ENCODE measurements at places on chromosomes 6 and 20.

GRCh38 chr6:21861942-21862341, 268.4 kb downstream of the SOX4 start:
- no peak for DNase-seq

DNA sequence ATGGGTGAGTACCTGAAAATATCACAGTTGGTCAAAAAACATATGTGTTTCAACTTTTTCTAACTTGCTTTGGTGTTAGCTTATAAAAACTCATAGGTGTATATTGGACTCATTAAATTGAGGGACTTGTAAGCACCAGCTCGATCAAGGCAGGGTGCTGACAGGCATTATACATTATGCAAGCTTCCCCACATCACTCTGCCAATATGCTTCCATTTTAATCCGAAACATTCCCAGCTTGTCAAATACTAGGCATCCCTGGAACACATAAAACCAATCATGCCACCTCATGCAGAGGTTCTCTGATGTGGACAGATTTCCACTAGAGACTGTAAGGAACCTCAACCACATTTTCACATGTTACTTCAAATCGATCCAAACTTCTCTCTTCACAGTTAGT, 187.3 kb upstream of the NT5E start:
- DNase-seq = no peak

DNA sequence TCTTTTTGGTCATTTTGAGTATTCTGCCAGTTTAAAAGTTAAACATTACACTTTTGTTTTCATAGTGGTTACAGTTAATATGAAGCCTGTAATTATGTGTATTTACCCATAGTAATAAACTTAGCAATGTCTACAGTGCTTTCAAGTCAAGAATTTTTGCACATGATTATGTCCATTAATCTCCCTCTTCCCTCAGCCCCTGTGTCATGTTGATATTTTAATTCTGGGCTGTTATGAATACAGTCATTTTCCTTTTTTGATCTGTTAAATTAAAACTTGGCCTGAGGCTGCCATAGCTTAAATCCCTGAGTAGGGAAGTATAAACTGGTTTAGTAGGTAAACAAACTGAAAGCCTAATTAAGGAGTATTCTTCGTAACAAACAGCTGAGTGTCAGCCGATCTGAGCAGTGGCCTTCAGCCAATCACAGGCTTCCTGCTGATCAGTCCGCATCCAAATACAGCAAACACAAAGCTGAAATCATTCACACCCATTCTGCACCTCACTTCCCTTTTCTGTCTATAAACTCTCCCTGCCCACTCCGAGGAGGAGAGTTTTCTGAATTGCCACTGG, 9.5 kb upstream of the SFT2D1 start:
- DNase-seq = peak; percentile 18

DNA sequence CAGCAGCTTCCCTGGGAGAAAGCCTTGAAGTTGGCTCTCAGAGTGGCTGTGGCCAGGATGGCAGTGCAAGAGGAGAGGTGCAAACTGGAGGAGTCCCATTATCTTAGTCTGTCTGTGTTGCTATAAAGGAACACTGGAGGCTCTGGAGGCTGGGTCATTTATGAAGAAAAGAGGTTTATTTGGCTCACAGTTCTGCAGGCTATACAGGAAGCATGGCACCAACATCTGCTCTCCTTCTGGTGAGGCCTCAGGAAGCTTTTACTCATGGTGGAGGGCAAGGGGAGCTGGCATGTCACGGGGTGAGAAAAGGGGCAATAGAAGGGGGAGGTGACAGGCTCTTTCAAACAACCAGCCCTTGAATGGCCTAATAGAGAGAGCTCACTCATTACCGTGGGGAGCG, 47.1 kb downstream of the PSMG4 start:
- no peak for DNase-seq

DNA sequence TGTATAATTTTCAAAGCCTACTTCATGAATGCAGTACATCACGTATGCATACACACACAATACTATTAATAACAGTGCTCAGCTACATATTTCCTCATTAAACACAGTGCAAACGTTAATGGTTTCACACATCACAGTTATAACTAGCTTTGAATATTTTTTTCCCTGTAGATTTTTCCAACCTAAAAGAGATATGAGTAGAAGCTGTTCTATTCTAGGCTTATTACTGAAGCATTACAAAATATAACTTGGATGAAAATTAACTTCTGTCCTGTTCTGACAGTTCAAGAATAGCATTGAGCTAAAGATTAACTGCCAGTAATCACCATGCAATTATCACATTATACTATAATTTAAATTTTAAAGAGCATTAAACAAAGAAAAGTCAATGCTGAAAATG, 6.2 kb downstream of the LMBRD1 start:
- no peak for DNase-seq

DNA sequence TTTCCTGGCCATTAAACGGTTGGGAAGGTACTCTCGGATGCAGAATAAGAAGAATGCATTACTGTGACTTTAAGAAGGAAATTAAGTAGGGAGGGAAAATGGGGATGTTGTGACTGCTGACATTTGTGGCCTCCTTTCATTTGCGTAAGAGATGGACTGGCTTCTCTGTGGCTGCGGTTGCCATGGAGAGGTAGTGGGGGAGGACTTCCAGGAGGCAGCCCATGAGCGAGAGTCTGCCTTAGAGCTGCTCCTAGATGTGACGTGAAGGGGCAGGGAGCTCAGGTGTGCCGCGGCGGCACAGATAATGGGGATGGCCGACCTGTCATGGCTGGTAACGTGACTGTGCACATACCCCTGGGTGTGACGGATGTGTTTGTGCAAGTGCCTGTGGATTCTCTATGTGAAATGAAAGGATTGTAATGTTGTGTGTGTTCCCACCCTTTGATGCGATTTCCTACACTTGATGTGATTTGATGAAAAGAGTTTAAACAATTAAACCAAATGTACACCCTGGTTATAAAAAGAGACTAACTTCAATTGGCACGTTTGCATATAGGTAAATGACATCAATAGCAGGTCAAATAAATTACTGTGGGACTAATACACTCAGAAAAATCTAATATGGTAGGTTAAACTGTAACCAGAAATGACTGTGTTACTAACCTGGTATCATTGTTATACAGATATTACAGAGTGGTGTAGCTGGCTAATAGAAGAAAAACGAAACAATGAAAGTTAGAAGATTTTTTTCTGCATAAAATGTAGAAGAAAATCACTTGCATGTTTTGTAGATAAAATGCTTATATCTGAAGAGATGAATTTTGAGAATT, 48.9 kb downstream of the HIVEP1 start:
- DNase-seq = no peak

- no peak for DNase-seq
Observed at GRCh38 chr6:35084511-35085203, 56.5 kb downstream of the TCP11 start.

DNA sequence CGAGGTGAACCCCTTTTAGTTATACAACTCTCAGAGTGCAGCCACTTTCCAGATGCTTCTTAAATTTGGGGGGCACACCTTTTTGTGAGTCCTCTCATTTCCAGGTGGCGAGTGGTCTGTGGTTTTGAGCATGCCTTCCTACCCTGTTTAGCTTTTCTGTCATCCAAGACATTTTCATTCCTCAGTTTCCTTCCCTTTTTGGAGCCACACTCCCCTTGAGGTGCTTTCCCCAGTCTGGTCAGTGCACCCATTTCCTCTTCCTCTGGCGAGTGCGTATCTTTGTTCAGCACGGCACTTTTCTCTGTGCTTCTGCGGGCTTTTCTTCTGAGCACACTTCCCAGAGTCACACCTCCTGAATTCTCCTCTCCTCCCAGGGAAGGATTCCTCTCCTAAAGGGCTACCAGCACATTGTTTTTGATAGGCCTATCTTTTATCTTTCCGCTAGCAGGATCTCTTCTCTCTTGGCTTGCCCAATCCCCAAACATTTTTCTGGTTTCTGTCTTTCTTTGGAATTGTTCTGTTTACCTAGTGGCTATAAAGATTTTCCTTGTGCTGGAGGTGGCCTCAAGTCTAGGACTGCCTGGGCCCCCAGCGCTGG, 1.4 kb downstream of the PHF20 start:
- DNase-seq = peak; percentile 52

- DNase-seq = peak; percentile 15
Observed at GRCh38 chr6:40809627-40810026, 222.5 kb upstream of the LRFN2 start.

- no peak for DNase-seq
Observed at GRCh38 chr6:105825210-105825609, 260.9 kb upstream of the PRDM1 start.

DNA sequence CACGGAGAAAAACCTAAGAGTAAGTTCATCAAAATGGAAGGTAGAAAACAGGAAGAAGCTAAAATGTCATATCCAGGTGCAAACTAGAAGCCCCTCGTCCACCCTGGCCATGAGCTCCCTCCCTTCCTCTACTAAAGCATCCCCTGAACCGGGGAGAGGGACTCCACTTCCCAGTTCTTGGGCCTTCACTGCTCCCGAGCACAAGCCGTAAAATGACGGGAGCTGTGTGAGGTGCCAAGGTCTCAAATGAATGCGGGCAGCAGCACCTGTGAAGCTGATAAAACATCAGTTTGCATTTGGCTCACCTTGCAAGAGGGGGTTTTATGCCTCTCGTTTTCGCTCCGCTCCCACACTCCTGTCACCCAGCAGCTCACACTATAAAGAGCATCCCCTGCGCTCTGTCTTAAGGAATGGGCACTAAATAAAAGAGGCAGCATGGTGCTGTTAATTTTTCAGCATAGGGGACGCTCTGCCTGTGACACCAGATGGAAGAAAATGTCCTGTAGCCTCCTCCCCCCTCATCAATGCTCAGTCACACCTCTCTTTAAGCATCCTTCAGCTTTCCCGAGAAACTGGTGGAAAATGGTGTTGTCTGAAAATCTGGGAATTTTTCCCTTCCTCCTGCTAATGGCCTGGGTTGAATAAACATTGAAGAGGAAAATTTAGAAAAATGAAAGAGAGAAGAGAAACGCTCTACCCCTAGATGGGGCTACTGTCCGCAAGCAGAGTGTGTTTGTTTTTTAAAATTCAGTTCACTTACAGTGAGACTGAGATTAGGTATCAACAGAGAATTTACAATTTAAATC, 563.0 kb upstream of the AGPAT4 start:
- DNase-seq = no peak

DNA sequence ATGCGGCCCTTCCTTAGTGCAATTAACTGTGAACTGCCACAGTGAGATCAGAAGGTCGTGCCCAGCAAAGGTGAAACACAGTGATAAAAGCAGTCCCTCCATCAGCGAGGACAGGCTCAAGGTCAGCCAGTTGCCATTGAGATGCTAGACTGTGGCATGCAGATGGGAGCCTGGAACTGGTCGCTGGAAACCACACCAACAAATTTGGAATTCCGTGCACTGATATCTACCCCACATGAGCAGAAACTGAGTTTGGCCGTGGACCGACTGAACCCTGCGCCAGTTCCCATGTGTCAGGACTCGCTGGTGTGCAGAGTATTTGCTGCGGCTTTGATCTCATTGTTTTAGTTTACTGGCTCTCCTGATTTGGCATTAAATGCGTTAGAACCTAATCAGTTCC, 125.6 kb upstream of the QKI start:
- DNase-seq = no peak

DNA sequence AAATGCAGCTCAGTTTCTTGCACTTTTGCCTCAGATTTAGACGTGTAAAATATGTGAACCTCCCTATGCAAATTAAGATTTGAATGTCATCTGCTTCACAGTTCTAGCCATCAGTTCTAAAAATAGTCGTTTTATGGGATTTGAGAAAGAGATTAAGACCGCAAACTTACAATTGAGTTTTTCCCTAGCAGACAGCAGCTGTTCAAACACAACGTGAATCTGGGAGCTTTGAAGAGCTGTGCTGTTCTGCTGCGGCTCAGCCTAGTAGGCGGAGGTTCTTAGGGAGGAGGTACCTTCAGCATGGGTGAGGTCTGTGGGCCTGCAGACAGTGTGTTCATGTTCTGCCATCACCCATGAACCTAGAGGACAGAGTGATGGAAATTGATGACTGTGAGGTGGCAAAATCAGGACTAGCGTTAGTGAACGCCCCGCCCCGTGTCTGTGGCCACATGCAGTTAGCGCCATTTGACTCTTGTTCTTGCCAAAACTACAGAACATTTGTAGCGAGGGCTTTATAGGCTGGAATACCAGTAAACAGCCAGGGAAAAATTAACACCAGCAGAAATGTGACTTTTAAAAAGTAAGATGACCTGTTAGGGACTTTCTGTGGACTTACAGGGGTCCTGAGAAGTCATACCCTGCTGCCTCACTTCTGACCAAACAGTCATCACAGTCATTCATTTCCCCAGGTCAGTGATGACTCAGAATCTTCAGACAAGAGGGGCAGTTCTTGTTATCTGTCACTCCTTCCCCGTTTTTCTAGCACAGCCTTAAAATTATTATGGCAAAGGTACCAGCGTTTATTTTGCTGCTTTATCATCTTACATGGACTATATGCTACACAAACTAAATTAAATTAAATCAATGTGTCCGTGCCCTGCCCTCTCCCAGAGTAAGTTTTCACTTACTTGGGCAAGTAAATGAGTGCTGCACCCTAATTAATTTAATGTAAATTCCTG, 84.3 kb upstream of the TMEM181 start:
- DNase-seq = peak; percentile 90

GRCh38 chr6:130019326-130020072, 1.1 kb downstream of the L3MBTL3 start:
- peak; percentile 50 for DNase-seq

GRCh38 chr20:34083137-34083536, 28.9 kb downstream of the EIF2S2 start:
- DNase-seq = peak; percentile 58
